ENCODE measurements at places on chromosomes 12 and 14. TPM values are rescaled to one million over a fixed set of nuclear protein-coding genes. Genes with fewer than 3 reads are reported as not detected.
A peak's percentile ranks its signal among the peaks of the same experiment; 100 is the strongest.

The LRRC10 gene
- not detected for total RNA-seq

The DAO gene
- total RNA-seq: not detected

The CRACR2A gene
- 36.9 TPM for total RNA-seq

The SLC38A6 gene
- total RNA-seq: 12.0 TPM

The OR4E2 gene
- total RNA-seq: not detected

The VPS33A gene
- 27.8 TPM for total RNA-seq

The FRS2 gene
- 19.0 TPM for total RNA-seq

The CNTN1 gene
- not detected for total RNA-seq

The DNAI7 gene
- not detected for total RNA-seq

The TAS2R31 gene
- 2.9 TPM for total RNA-seq

DNA sequence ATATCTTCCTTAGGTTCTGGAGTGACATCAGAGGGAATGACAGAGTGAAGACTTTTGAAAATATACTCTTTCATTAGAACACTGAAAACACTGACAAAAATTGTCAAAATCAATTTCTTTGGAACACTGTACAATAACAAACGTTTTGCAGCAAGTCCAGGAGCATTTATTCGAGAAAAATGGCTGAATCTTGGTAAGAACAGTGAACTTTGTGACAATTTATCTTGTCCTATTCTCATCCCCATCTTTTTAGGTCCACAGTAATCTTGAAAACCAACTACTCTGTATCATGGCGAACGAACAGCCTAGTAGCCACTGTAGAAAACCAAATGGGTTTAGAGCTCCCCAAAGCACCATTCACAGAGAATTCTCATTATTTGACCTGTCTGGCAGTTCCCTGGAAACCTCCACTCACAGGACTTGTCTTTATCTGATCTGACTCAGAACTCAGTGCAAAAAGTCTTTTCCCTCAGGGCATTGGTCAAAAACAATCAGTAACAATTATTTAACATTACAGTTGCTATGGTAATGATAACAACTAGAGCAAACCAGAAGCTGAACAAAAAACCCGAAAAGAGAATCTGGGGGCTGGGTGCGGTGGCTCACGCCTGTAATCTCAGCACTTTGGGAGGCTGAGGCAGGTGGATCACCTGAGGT, 20.3 kb upstream of the PPP2R5E start:
- no peak for DNase-seq
- H3K4me1 ChIP-seq: no peaks in the 10 kb centered on the region
- H3K27me3 ChIP-seq: peaks cover 11% of the 10 kb centered on the region
- H3K4me3 ChIP-seq: no peak overlapping the region
- H3K27ac ChIP-seq: no peak overlapping the region

GRCh38 chr14:103908580-103908979, 19.7 kb upstream of the TDRD9 start:
- H3K27ac ChIP-seq: peak overlapping the region; percentile 14
- H3K4me1 ChIP-seq: peaks cover 9% of the 10 kb centered on the region
- DNase-seq: no peak

GRCh38 chr12:112258926-112259325, 123.3 kb downstream of the HECTD4 start:
- no peaks in the 10 kb centered on the region for H3K4me1 ChIP-seq
- no peak overlapping the region for H3K4me3 ChIP-seq
- DNase-seq: no peak
- peaks cover 10% of the 10 kb centered on the region for H3K36me3 ChIP-seq

GRCh38 chr12:121530600-121531355, 50.0 kb downstream of the KDM2B start:
- peak overlapping the region; percentile 84 for H3K27ac ChIP-seq
- peaks cover 28% of the 10 kb centered on the region for H3K36me3 ChIP-seq
- H3K27me3 ChIP-seq: no peaks in the 10 kb centered on the region
- H3K4me3 ChIP-seq: peak overlapping the region; percentile 41
- peaks cover 30% of the 10 kb centered on the region for H3K4me1 ChIP-seq
- DNase-seq: peak; percentile 72

- H3K36me3 ChIP-seq: no peaks in the 10 kb centered on the region
- H3K27me3 ChIP-seq: no peaks in the 10 kb centered on the region
- H3K27ac ChIP-seq: no peak overlapping the region
- no peak for DNase-seq
- H3K4me1 ChIP-seq: no peaks in the 10 kb centered on the region
Measured at GRCh38 chr12:58963844-58964243, 43.5 kb upstream of the LRIG3 start.

- H3K4me3 ChIP-seq: peak overlapping the region; percentile 96
- H3K36me3 ChIP-seq: peaks cover 7% of the 10 kb centered on the region
- H3K27ac ChIP-seq: peak overlapping the region; percentile 86
- no peak for DNase-seq
Measured at GRCh38 chr12:88142610-88142991, 494 bp downstream of the TMTC3 start.

- H3K4me1 ChIP-seq: peaks cover 23% of the 10 kb centered on the region
- peak overlapping the region; percentile 87 for H3K27ac ChIP-seq
- no peaks in the 10 kb centered on the region for H3K27me3 ChIP-seq
- peaks cover 15% of the 10 kb centered on the region for H3K36me3 ChIP-seq
- DNase-seq: peak; percentile 28
Measured at GRCh38 chr12:93184672-93185368, 192.9 kb upstream of the NUDT4 start.

GRCh38 chr14:102993523-102993922, 63.8 kb downstream of the CDC42BPB start:
- no peak overlapping the region for H3K27ac ChIP-seq
- peaks cover 3% of the 10 kb centered on the region for H3K4me1 ChIP-seq
- peaks cover under 1% of the 10 kb centered on the region for H3K36me3 ChIP-seq
- no peak for DNase-seq

GRCh38 chr12:93913845-93914244, 234.5 kb upstream of the PLXNC1 start:
- no peaks in the 10 kb centered on the region for H3K36me3 ChIP-seq
- no peaks in the 10 kb centered on the region for H3K4me1 ChIP-seq
- no peak overlapping the region for H3K4me3 ChIP-seq
- H3K27me3 ChIP-seq: peaks cover 3% of the 10 kb centered on the region
- DNase-seq: no peak

DNA sequence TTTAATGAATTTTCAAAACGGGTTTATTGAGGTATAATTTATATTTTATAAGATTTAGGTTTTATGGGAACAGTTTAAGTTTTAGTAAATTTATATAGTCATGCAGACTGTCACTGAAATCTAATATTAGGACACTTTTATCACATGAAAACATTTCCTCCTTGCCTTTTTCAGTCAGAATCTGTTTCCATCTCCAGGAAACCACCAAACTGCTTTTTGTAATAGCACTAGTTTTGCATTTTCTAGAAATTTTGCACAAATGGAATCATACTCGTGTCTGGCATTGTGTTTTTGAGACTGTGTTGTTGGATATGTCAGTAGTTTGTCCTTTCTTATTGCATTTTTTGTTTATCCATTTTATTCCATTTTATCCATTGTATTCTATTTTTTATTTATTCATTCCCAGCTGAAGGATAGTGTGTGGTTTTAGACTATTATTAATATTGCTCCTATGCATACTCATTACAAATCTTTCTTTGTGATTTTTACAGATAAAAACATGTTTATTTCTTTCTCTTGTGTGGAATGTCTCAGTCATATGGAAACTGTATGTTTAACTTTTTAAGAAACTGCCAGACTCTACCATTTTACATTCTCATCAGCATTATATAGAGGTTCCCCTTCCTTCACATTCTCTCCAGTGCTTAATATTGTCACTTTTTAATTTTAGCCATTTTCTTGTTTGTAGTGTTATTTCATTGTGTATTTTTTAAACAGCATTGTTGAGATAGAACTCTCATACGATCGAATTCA, 26.5 kb downstream of the PALS1 start:
- H3K36me3 ChIP-seq: peaks cover 11% of the 10 kb centered on the region
- H3K27ac ChIP-seq: peak overlapping the region; percentile 11
- no peaks in the 10 kb centered on the region for H3K27me3 ChIP-seq
- H3K4me3 ChIP-seq: no peak overlapping the region

DNA sequence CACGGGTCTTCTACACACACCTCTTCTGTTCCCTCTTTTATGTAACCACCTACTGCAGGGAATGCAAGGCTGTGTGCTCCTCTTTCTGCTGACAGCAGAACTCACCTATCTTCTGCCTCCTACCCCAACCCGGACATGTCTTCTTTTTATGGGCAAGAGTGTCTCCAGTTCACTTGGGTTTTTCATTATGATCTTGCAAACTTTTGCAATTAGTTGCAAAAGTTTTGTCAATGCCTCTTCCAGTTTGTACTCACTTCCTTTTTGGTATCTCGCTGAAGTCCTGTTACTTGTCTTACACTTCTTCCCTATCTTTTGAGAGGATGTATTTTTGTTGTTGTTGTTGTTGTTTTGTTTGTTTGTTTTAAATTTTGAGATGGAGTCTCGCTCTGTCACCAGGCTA, 50.6 kb downstream of the DRAM1 start:
- no peak overlapping the region for H3K27ac ChIP-seq
- DNase-seq: no peak
- peaks cover 7% of the 10 kb centered on the region for H3K27me3 ChIP-seq
- H3K4me1 ChIP-seq: peaks cover 4% of the 10 kb centered on the region
- no peaks in the 10 kb centered on the region for H3K36me3 ChIP-seq

DNA sequence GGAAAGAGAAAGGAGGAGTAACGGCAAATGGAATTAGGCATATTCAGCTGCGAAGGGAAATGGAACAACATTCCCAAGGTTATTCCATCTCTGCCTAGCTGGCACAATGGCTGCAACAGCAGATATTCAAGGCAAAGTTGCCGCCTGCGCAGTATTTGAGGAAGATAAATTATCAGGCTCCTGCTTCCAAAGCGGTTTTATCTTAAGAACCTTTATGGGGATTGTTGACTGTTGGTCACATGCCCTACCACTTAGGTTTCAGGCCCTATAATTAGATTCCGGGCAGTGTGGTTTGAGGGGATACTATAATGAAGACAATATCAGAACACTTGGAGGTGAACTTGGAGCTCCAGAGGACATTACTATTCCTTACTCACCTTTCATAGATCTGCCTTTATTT, 99.7 kb downstream of the FGD4 start:
- no peaks in the 10 kb centered on the region for H3K36me3 ChIP-seq
- H3K4me3 ChIP-seq: no peak overlapping the region
- no peak for DNase-seq
- peaks cover 3% of the 10 kb centered on the region for H3K27me3 ChIP-seq
- H3K27ac ChIP-seq: no peak overlapping the region

DNA sequence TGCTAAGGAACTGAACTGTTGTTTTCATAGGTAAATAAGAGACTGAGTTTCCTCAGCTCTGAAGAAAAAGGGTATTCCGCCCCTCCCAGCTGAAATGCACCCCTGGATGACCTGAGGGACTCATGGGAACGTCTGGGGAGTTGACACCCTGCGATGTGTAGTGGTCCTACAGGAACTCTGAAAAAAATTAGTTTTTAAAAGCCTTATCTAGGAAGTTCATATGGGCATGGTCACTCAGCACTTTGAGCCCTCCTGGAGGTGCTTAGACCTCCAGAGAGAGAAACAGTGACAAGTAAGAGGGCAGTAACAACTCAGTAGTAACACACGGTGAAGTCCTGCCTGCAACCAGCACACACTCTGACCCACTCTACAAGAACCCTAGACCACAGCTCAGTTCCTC, 91.2 kb upstream of the CNOT2 start:
- H3K36me3 ChIP-seq: no peaks in the 10 kb centered on the region
- no peak overlapping the region for H3K27ac ChIP-seq
- H3K4me3 ChIP-seq: no peak overlapping the region
- H3K4me1 ChIP-seq: no peaks in the 10 kb centered on the region

- H3K36me3 ChIP-seq: peaks cover 7% of the 10 kb centered on the region
- no peaks in the 10 kb centered on the region for H3K27me3 ChIP-seq
- H3K27ac ChIP-seq: no peak overlapping the region
Measured at GRCh38 chr14:70788898-70789297, 20.4 kb downstream of the MAP3K9 start.

GRCh38 chr14:97970222-97970621, 1173.0 kb downstream of the VRK1 start:
- H3K4me3 ChIP-seq: peak overlapping the region; percentile 26
- peak overlapping the region; percentile 18 for H3K27ac ChIP-seq
- no peaks in the 10 kb centered on the region for H3K27me3 ChIP-seq
- H3K36me3 ChIP-seq: peaks cover 73% of the 10 kb centered on the region
- H3K4me1 ChIP-seq: peaks cover 42% of the 10 kb centered on the region
- DNase-seq: no peak

GRCh38 chr12:75996861-75997447, 34.6 kb downstream of the PHLDA1 start:
- H3K27ac ChIP-seq: no peak overlapping the region
- H3K4me3 ChIP-seq: no peak overlapping the region
- DNase-seq: no peak
- H3K36me3 ChIP-seq: peaks cover under 1% of the 10 kb centered on the region
- H3K27me3 ChIP-seq: no peaks in the 10 kb centered on the region

DNA sequence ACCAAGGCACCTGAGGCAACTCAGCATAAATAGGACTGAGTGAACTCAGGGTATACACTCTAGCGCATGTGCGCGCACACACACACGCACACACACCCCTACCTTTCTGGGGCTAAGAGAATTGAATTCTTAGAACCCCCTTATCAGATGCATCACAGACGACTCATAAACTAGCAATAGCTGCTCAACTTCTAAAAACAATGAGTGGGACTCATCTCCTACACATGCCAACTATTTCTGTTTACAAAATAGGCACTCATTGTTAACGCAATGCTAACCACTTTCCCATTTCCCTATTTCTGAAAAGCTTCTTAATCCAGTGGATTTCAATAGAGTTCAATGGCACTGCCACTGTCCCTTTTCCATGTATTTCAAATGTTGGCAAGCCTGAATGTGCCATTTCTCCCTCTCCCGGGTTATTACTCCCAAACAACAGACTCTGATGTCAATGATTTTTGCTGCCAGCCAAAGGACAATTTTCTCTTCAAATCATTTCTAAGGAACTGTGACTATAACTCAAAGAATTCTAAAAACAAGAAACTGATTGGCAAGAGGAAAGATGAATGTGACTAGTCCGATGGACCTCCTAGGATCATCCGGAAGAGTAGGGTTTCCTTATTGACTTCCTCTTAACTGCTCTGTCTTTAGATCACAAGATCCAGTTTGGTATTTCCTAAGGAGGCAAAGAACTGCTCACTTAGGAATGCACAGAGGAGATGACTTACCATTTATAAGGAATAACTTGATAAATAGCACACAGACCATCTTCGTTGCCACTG, 48.8 kb downstream of the SLC38A1 start:
- peaks cover 80% of the 10 kb centered on the region for H3K4me1 ChIP-seq
- DNase-seq: peak; percentile 76
- peak overlapping the region; percentile 93 for H3K27ac ChIP-seq
- peak overlapping the region; percentile 75 for H3K4me3 ChIP-seq
- H3K27me3 ChIP-seq: no peaks in the 10 kb centered on the region

- no peak overlapping the region for H3K27ac ChIP-seq
- H3K4me1 ChIP-seq: no peaks in the 10 kb centered on the region
- no peak overlapping the region for H3K4me3 ChIP-seq
- no peaks in the 10 kb centered on the region for H3K36me3 ChIP-seq
- no peak for DNase-seq
- no peaks in the 10 kb centered on the region for H3K27me3 ChIP-seq
Measured at GRCh38 chr14:46404865-46405811, 246.4 kb downstream of the RPL10L start.

DNA sequence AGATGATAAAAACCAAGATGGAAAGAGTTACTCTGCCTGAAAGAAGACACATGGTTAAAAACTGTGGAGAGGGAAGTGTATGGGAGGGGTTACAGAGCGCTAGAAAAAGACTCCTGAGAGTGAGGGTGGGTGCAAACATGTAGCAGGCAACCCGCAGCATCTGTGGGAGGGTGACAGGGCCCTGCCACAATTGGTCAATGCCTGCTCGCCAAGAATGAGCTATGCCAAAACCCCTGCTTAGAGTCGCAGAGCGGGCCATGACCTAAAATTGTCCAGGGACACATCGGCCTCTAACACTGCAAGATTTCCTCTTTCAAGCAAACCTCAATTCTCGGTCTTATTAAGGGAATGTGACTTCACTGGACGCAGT, 700 bp downstream of the PRKAG1 start:
- H3K36me3 ChIP-seq: peaks cover 15% of the 10 kb centered on the region
- H3K27ac ChIP-seq: peak overlapping the region; percentile 97
- peaks cover 26% of the 10 kb centered on the region for H3K4me1 ChIP-seq
